ENCODE measurements at places on chromosomes 13 and 19.

GRCh38 chr19:2428756-2429711 is 1.6 kb upstream of the TIMM13 start:
- no peak for DNase-seq

DNA sequence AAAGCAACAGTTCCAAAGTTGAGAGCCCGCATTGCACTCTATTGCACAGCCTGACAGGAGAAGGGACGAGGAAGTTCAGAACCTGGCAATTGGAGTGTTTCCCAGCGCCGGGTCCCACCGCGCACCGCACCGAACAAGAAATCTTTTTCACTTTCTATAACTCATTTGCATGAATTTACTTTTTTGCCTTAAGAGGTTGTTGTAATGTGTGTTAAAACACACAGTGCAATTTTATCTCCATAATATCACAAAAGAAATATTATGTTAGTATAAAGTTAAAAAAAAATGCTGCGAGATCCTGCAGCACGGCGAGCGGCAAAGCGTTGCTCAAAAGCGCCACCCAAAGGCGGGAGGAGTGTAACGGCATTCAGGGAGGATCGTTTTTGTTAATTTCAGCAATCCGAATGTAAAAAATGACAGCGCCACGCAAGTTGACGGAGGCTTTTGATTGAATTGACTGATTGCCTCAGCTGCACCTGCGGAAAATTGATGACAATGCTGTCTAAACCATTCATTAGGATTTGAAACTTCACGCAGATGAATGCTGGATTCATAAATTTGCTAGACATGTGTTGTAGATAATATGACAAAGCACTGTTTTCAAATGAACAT is 303.6 kb upstream of the ZNF507 start:
- DNase-seq = no peak

GRCh38 chr13:95337597-95337996 is 36.3 kb upstream of the ABCC4 start:
- DNase-seq = no peak

- DNase-seq = peak; percentile 30
These were observed 15.2 kb upstream of the MCF2L start for GRCh38 chr13:112953591-112954487.

DNA sequence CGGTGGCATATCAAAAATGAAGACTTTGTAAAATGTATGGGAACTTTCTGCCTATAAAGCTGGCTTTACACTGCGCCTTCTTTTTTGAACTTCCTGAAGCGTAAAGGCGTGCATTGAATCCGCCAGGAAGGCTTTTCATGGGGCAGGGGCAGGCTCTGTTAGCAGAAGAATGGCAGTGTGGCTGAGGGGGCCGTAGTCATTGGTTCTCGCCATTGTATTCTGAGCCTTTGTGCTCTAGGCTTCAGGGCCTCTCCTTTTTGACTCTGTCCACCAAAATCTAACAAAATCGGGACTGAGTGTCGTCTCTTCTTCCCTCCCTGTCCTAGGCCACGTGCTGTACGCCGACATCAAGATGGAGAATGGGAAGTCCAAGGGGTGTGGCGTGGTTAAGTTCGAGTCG is 14.1 kb downstream of the PRAM1 start:
- DNase-seq = no peak

GRCh38 chr19:57786286-57786685 is 16.8 kb downstream of the ZNF586 start:
- DNase-seq = no peak

GRCh38 chr19:52170863-52171320 is 529 bp downstream of the ZNF836 start:
- DNase-seq = peak; percentile 58

DNA sequence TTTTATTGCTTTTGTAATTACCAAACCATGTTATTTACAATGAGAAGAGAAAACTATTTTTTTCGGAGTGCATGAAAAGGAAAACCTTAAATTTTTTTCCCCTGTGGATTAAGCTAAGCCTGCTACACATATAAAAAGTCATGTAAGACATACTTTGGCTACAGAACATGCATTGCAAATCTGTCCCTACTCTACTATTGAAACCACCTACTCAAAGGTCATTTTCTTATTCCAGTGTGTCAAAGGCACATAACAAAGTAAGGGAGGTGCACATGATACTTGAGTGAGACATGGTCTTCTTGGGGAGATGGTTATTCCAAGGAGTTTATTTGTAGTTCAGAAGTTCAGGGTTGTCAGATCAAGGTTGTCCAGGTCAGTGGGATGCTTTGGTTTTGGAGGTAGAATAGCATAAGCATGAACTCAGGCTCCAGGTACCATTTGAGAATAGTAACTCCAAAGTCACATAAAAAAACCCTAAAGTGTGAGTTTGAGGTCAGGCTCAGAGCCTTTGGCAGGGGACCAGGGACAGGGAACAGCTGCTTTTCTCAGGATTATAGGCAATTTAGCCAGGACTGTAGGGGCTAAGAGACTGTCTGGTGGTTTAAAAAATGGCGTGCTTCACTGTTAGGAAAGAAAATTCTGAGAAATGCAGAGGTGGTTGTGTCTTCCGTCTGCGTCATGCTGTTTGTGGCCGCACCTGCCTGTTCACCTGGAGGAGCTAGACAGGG is 15.4 kb downstream of the FARP1 start:
- DNase-seq = no peak

DNA sequence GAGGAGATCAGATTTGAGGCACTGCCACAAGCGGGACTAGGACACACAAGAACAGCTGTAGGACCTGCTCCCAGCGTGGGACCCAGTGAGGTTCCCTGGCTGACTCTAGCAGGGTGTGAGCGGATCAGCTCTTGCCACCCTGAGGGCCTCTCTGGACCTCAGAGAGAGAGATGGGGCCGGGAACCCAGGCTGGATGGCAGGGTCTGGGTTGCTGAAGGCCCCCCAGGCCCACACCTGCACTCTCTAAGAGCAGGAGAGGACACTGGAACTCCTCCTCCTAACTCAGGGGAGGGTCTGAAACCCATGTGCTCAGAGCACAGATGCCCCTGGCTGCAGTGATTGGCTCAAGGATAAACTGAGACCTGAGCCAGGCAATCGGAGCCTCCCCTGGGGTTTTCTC is 13.5 kb upstream of the IL4I1 start:
- no peak for DNase-seq

DNA sequence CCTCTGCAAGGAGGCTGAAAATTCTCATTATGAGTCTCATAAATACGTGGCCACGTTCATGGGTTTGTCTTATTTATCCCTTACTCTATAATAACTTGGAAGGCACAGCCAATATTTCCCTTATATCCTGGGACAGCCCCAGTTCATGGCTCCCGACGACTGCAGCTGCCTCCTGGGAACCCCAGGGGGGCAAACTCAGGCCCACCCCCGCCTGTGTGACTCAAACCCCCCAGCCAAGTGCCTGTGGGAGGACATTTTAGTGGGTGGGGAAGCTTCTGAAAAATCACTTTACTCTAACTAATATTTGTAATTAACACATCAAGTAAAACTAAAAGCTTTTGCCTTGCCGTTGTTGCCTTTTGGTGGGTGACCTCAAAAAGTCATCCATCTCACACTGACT is 14.3 kb downstream of the RASA3 start:
- DNase-seq = no peak

DNA sequence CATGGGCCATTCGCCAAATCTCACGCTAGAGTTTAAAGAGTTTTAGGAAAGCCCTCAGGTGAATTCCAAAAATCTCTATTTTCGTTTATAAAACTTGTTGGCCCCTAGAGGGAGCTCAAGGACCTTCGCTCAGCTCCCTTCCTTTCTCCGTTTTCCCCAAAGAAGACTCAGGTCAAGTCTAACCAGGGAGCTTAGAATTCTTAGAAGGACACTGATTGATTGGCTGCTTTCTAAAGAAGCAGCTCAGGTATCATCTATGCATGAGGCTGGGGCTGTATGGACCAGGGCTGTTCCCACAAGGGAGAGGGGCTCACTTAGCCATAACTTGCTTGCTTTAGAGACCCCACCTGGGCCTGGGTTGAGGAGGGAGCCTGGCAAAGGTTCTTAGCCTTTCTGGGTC is 20.5 kb downstream of the DZIP1 start:
- DNase-seq = peak; percentile 62

DNA sequence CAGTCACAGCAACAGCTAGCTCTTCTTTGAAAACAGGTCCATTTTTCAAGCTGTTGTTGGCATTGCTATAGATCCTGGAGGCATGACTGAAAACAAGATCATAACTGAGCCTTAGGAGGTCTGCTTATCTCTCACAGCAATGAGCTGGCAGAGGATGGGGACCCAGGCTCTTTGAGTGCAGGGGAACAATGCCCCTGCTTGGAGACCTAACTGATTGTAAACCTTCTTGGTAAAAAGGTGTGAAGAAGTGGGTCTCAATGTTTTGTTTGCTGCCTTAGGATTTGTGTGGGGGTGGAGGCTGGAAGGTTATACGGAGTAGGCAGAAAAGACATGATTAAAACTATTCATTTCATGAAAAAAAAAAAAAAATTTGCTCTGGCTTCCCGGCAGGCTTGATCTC is 94.6 kb downstream of the EFNB2 start:
- DNase-seq = no peak

DNA sequence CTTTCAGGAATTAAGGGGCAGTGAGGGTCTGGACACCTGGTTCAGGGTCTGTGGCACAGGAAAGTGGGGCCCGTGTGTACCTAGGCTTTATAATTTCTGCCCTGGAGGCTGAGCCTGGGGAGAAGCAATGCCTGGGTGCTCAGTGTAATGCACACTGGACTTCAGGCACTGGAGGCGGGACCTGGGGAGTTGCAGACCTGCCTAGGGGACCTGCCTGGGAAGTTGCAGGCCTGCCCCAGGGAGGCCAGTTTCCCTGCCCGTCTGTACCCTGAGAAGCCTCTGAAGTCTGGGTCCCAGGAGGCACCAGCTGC is 2.5 kb upstream of the TMEM59L start:
- no peak for DNase-seq

GRCh38 chr13:93726173-93726957 is 499.8 kb downstream of the GPC6 start:
- no peak for DNase-seq

GRCh38 chr19:1685046-1685445 is 32.6 kb upstream of the TCF3 start:
- DNase-seq = no peak

- no peak for DNase-seq
These were observed 6.2 kb downstream of the CARD8 start for GRCh38 chr19:48249502-48250014.

- no peak for DNase-seq
These were observed 9.6 kb downstream of the LEUTX start for GRCh38 chr19:39788244-39788643.

DNA sequence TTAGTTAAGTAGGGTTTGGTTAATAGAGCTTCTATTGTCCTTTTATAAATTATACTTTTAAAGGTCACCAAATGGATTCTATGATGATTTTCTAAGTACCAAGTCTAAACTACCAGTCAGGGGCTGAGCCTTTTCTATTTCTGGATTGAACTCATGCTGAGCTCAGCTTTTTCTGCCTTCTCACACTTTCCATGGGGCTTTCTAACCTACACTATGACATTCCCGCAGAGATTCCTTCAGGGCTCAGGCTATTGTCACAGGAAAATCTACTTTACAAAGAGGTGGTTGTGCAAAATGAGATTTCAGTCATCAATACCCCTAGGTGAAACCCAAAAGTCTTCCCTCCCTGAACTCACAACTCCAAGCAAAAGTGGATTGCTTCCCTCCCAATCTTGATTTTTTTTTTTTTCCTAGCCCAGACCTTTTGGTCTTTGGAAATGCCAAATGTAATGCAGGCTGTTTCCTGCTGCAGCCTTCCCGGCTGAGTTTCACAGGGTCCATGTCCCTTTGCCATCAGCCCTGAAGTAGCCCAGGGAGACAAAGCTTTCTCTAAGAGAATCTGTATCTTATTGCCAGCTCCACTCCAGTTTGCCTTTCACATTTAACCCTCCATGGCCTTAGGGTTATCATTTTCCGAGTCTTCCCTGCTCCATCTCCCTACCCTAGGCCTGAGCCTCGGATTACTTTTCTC is 13.6 kb downstream of the C13orf42 start:
- no peak for DNase-seq

GRCh38 chr19:17873786-17874757 is 2.3 kb downstream of the SLC5A5 start:
- peak; percentile 74 for DNase-seq

DNA sequence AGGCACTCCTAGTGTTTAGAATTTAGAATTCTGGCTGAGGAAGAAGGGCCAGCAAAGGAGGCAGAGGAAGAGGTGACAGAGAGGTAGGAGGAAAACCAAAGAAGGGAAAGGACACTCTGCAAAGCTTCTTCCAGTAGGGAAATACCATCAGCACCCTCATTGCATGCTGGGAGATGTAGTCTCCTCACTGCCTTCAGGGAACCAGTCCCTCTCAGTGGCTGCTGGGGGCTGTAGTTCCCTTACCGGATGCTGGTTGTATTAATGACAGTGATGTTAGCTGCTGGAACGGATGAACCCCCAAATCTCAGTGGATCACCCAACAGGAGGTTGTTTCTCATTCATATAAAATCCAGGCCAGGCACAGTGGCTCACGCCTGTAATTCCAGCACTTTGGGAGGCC is 10.1 kb downstream of the GRIN2D start:
- peak; percentile 63 for DNase-seq

- DNase-seq = no peak
These were observed 23.6 kb downstream of the PNPLA6 start for GRCh38 chr19:7559102-7559501.

DNA sequence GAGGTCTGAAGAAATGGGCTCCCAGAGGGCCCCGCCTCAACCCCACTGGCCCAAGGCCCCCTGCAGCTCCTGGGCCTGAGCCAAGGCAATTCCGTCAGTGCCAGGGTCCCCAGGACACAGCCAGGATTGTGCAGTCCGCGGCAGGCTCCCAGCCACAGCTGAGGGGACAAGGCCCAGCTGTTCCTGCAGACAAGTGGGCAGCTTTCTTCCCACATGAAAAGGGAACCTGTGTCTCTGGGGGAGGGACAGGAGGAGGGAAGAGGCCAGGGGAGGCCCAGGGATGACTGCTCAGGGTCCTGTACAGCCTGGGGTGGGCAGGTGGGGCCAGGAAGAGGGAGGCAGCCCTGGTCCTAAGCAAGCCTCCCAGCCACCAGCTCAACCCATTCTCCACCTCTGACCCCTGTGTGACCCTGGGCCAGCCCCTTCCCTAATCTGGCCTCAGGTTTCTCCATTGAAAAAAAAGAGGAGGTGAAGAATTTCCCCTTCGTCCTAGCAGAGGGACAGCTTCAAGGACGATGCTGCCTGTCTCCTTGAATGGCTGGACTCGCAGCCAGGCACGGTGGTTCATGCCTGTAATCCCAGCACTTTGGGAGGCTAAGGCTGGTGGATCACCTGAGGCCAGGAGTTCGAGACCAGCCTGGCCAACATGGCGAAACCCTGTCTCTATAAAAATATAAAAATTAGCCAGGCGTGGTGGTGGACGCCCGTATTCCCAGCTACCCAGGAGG is 20.5 kb upstream of the VSTM2B start:
- DNase-seq = no peak

DNA sequence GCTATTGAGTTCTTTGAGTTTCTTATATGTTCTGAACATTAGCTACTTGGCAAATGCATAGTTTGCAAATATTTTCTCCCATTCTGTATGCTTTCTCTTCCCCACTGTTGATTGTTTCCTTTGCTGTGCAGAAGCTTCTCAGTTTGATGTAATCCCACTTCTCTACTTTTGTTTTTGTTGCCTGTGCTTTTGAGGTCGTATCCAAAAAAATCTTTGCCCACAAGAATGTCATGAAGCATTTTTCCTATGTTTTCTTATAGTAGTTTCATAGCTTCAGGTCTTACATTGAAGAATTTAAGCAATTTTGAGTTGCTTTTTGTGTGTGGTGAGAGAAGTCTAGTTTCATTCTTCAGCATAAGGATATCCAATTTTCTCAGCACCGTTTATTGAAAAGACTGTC is 536.7 kb upstream of the ARGLU1 start:
- no peak for DNase-seq
